LNCaP clone FGC (cell line): ENCODE measurements at places on chromosomes 7 and 10.

DNA sequence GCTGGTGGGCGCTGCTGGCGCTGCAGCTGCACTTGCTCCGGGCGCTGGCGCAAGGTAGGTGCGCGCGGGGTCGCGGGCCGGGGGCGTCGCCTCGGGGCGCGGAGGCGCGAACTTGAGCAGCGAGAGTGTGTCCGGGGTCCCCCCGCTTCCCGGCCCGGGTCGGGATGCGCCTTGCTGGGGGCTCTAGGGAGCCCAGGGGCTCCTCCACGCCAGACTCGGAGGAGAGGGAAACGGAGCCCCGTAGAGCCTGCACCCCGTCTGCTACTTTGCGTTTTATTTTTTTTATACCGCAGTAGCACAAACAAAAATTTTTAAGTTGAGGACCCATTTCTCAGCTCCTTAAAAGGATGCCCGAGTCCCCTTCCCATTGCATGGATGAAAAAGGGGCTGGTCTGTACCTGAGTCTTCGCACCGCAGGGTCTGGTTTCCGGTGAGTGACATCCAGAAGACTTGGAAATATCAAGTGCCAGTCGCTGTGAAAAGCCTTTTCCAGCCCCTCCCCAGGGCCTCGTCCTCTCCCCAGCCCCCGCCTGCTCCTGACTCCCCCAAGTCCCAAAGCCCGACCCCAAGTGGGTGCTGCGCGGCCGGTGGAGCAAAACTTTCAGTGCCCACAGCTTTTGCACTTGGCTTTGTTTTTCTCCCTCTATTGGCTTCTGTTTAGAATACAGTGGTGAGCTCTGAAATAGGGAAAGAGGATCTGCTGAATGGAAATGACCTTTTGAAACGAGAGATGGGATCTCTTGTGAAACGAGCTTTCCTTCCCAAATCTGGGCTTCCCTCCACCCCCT, 973 bp downstream of the SDK1 start:
- no peak for DNase-seq

DNA sequence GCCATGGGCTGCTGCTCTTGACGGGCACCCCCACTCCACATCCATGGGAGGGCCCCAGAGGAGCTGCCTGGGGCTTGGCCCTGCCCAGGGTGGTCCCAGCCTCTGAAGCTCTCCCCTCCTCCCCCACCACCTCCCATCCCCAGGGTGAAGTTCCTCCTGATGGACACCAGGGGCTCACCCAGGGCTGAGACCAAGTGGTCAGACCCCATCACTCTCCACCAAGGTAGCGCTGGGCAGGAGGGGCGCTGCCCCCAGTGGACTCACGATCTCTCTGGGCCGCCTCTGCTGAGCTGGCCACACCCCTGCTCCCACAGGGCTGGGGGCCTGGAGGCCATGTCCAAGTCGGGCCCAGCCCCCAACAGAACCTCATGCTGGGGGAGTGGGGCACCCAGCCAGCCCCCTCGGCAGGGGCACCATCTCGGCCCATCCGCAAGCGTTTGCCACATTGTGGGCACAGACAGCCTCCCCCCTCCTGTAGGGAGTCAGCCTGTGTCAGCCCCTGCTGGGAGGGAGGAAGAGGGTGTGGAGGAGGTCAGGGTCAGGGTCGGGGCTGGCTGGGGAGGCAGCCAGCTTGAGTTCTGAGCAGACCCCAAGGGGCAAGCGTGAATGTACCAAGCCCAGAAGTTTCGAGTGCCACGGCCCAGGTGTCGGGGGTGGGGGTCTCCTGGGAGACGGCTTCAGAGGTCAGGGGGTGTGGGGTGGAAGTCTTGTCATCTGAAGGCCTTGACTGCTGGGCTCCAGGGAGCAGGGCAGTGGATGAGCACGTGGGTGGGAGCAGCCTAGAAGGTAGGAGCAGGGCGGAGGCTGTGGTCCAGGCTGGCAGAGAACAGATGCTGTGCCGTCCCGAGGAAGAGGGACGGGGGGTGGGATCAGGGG, 2.8 kb downstream of the UPK3B start:
- DNase-seq, result no peak

DNA sequence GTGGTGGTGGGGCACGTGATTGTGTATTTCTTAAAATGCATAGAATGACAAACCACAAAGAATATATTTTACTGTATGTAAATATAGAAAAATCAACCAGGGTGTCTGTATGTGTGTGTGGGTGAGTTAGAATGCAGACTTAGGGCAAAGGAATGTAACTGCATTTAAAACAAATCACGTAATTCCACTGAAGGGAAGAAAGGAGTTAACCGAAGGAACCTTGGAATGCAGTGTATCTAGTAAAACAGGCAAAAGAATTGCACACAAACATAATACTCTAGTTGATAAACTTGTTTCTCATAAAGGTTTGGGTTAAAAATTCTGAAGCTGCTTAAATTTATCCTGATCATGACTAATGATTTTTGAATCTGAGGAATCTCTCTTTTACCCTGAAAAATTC, 134.9 kb downstream of the ADRA2A start:
- no peak for DNase-seq

GRCh38 chr10:23095966-23096801, 805 bp downstream of the MSRB2 start:
- DNase-seq, result no peak

- DNase-seq, result no peak
Observed at GRCh38 chr7:108525327-108525984, 479 bp downstream of the PNPLA8 start.
